ENCODE measurements at places on chromosomes 11 and 22.

DNA sequence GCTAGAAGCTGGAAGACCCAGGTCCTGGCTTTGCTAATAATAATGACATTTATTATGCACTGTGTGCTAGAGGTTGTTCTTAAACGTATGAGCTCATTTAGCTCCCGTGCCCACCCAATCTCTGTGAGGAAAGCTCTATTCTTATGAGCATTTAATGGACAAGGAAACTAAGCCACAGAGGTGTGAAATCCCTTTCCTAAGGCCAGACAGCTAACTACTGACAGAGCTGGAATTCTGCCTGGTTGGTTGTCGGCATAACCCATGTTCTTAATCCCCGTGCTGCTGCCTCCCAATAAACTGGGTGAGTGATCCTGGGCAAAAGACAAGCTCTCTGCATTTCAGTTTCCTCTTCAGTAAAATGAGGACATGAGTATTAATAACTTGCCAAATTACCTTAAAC is 49.4 kb downstream of the SNX19 start:
- no peak for DNase-seq

GRCh38 chr22:38844315-38845003 is 631 bp upstream of the NPTXR start:
- no peak for DNase-seq

- no peak for DNase-seq
These were observed 142.7 kb downstream of the LRRC4C start for GRCh38 chr11:41316751-41317150.

DNA sequence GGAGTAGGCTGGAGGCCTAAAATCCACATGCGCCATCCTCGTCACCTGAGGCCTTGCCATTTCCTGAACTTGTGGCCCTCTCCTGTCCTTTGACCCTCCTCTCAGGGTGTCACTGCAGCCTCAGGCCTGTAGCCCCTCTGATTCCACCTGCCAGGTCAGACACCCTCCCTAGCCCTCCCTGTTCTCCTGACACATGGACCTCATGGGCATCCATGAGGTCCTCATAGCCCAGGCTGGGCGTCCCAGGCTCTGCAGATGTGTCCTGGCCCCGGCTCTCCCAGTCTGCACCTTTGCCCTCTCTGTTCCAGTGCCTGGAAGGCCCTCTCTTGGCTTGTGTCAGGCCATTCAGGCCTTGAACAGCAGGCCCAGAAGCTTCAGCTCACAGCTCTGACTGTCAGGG is 15.8 kb downstream of the RAB36 start:
- DNase-seq: no peak

DNA sequence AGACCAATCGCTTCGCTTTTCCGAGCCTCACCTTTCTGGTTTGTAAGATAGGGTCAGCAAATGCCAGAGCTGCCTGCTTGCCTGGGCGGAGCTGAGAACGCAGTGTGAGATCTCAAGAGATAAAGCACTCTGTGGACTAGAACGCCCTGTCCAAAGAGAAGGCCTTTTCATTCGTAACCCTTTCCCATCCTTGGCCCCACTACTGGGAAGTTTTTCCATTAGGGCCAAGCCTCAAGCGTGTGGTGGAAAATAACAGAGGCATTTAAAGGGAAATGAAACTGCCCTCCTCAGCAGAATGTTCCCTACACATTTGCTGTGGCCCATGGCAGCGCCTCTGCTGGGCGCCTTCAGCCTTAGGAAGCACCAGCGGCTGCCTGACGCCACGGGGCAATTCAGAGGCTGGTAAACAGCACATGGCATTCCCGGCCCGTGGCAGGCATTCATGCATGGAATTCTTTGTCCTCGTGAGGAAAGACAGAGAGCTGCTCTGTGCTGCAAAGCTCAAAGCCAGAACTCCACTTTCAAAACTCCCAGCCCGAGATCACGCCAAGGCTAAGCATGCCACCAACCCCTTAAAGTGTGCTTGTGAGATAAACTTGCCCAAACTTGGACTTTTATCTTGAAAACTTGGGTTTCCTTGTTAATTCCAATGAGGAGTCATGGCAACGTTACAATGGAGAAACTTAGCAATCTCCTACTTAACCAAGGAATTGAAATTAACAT is 38.1 kb downstream of the AHNAK start:
- DNase-seq: peak; percentile 78

- peak; percentile 26 for DNase-seq
These were observed 1.3 kb downstream of the TBRG1 start for GRCh38 chr11:124623861-124624525.

DNA sequence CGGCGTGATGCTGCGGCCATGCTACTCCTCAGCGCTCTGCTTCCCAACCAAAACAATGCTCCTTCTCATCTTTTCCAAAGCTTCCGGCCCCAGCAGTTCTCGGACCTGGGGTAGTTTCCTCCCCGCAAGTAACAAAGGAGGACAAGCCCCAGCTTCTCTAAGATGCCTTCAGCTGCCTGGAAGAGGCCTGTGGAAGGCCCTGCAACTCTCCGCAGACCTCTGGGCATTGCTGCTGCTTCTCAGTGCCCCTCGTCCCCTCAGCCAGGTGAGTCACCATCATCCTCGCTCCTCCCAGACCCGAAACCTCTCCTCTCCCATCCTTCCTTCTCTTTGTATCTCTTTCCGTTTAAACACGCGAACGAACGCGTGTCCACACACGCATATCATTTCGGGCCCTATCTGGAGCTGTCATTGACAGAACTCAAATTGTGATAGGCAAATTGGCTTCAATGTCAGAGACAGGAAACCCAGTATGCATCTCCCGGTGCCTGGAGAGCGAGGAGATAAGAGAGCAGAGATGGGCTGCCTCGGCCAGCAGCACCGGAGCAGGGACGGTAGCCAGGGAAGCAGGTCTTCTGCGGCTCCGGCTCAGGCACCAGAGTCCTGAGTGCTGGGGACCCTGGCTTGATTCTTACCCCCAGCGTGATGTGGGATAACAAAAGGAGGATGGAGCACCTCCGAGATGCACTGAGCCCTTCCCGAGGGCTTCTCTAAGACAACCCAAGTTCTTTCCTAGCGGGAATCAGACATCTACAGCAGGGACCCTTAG is 22.0 kb upstream of the JAM3 start:
- no peak for DNase-seq

DNA sequence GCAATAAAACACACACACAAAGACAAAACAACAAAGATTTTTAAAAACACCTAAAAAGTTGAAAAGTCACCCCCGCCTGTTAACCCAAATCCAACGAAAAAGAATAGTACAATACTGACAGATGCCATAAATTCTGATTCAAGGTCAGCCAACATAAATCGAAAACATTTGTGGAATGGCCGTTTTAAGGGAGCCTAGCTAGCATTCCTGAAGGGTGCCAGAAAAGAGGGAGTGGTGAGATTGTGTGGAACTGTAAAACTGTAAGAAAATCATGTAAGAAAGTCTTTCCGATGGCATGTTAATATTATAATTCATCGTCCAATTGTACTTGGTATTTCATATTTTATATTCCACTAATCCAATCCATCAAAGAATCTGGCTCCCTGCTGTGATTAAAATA is 75.1 kb downstream of the RAB38 start:
- DNase-seq: no peak

GRCh38 chr22:39997939-39998726 is 3.4 kb downstream of the FAM83F start:
- DNase-seq: peak; percentile 36

GRCh38 chr11:92675810-92676209 is 293.6 kb upstream of the MTNR1B start:
- DNase-seq: no peak

- DNase-seq: no peak
These were observed 18.2 kb downstream of the ELFN2 start for GRCh38 chr22:37409031-37409430.

DNA sequence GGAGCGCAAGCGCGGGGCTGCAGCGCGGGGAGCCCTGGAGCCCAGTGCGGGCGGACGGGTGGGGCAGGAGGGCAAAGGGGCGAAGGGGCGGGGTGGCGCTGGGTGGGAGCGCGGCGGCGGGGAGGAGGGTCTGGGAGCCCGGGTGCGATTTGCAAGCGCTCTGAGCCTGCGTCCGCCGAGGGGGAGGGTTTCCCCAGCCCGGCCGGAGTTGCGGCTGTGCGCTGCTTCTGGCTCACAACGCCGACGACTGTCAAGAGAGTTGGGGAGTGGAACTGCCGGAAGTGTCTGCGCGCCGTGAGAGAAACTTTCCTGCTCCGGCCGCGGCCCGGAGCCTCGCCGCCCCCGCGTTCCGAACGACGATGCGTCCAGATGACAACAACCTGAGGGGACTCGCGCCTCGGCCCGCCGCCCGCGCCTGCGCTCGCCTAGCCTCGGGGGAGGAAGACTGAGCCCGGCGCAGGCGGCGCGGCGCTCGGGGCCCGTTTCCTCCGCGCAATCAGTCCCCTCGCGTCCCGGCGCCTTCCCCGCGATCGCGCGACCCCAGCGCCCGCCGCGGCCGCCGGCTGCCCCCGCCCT is at the start of gene ARHGAP42:
Gene ARHGAP42 (plus strand): TSS at position 235 of the 576 bp plus-strand sequence. CDS start 391 bp downstream, outside the sequence.
- DNase-seq: peak; percentile 71

DNA sequence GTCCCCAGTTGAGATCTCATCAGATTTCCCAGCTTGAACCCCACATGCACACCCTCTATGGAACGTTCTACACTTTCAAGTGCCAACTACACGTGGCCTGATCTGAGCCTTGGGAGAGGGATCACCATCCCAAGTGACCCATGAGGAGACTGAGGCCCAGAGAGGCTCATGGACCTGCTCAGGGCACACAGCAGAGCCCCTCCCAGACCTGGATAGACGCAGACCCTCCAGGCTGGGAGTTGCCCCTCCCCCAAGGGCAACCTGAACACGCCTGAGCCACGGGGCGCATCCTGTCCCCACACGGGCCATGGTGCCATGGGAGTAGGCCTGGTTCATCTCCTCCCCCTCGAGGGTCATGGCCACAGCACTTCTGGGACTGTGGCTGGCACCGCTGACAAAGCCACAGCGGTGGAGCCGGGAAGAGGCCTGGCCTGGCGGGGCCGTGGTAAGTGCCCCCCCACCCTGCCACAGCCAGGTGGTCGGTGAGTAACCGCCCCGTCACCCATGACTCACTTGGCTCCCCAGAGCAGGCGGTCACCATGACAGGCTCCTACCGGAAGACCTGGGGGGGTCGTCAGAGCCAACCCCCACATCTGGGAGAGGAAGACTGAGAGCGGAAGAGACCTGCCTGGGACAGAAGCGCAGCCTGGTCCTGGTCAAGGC is 8.1 kb downstream of the WNT7B start:
- peak; percentile 80 for DNase-seq

DNA sequence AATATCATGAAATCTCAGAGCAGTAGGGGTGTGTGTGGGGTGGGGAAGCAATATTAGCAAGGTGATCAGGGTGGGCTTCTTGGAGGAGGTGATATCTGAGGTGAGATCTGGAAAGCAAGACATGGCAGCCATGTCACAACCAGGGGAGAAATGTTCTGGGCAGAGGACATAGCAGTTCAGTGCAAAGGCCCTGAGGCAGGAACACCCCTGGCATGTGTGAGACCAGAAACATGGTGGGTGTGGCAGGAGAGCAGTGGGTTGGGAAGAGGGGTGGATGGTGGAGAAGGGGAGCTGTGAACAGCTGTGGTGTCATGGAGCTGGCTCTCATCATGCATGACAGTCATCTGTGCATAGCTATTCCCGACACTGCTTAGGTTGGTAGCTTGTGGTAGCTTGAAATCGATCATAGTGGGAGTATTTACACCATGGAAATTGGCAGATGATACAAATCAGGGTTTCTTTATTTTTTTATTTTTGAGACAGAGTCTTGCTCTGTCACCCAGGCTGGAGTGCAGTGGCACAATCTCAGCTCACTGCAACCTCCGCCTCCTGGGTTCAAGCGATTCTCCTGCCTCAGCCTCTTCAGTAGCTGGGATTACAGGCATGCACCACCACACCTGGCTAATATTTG is 17.9 kb upstream of the MPPED1 start:
- no peak for DNase-seq

- DNase-seq: no peak
These were observed 729.3 kb downstream of the NTM start for GRCh38 chr11:132099692-132100091.

DNA sequence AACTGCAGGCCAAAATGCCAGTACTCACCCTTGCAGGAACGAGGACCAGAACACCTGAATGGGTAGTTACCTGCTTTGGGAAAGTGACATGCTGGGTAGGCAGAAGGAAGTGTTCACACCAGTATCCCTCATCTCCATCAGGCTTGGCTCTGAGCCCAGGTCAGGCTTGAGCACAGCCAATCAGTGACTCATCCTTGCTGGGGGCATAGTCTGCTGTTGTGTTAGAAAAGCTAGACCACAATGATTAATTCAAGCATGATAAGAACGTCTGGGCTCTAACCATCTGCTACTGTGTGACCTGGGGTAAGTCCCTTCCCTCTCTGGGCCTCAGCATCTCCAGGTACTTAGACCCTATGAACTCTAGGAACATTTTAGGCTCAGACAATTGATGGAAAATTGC is 450.4 kb downstream of the MIAT start:
- peak; percentile 98 for DNase-seq

- no peak for DNase-seq
These were observed 116.5 kb downstream of the HIPK3 start for GRCh38 chr11:33373636-33374035.

DNA sequence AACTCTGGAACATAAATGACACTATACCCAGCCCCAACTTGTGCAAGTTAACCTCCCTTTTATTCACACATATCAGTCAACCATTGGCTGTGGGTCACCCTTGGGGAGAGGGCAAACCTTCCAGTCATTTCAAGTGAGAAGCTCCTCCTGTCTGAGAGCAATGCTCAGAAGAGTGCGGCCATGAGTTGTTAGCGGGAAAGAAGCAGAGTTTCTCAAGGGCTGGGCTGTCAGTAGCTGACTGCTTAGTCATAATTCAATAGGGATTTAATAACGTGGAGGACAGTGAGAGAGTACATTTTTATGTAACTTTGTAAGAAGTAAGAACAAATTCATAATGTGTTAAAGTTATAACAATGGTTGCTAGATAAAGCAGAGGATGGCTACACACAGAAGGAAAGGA is 5.1 kb downstream of the PATE2 start:
- peak; percentile 35 for DNase-seq

- no peak for DNase-seq
These were observed 3.3 kb upstream of the TPP1 start for GRCh38 chr11:6622261-6623171.

DNA sequence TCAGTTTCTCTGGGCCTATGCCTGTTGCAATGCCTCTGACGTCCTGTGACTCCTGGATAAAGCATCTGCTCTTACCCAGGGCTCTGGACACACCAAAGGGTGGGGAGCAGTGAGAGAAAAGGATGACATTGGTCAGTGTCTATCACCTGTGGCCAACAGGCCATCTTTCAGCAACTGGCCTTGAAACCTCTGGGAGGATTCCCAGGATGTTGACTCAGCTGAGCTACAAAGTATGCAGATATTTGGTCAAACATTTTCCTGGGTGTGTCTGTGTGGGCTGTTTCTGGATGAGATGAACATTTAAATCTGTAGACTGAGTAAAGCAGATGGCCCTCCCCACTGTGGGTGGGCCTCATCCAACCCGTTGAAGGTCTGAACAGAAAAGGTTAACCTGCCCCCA is 149.9 kb downstream of the SPATA19 start:
- DNase-seq: no peak

Measured in EL (cell line).